NCI-H524 treated with DMSO at 0.1 percent for 48 hours (cell line): ENCODE measurements at places on chromosomes 2 and 18.

GRCh38 chr18:54679318-54680149 is 88.5 kb downstream of the DYNAP start:
- DNase-seq, result no peak

DNA sequence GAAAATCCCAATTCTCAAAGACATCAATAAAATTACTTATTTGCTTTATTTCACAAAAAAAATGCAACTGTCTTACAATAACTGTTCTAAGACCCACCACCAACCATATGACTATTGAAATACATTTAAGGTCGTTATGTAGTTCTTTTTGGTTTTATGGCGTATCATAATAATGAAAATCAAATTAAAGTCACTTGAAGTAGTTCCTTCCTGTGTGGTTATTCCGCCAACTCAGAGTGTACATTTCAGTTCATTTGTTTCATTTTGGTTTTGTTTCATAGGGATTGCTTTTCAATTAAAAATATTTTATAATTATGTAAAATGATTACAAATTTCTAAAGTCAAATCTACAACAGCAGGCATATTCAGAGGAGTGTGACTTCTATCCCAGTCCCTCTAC is 45.9 kb upstream of the AAK1 start:
- no peak for DNase-seq

DNA sequence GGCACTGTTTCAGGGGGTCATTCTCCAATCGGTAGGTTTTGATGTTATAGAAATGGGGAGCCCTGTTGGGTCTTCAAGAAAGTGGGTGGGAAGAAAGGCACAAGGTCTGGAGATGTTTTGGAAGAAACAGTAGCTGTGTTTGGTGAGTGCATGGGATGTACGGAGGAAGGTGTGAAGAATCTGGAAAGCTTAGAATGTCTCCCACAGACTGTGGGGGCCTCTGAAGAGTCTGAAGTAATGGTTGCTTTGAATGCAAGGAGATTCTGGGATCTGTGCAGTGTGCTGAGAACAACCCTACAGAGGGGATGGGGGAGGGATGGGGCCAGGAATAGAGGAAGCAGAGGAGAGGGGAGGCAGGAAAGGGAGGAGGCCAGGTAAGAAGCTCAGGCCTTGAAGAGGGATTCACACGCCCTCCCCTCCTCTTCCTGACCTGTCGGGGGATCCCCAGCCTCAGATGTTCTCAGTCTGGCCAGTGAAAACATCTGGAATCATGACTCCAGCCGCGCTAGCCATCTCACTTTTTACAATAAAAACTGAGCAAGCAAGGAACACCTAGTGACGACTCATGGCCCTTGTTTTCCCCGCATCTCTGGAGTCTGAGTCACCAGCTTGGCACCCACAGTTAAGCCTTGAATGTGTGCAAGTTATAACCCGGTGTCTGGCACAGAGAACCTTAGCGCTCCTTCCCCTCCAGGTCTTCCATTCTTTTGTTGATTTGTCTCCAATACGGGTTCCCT is 74.2 kb downstream of the SH3BP4 start:
- no peak for DNase-seq

DNA sequence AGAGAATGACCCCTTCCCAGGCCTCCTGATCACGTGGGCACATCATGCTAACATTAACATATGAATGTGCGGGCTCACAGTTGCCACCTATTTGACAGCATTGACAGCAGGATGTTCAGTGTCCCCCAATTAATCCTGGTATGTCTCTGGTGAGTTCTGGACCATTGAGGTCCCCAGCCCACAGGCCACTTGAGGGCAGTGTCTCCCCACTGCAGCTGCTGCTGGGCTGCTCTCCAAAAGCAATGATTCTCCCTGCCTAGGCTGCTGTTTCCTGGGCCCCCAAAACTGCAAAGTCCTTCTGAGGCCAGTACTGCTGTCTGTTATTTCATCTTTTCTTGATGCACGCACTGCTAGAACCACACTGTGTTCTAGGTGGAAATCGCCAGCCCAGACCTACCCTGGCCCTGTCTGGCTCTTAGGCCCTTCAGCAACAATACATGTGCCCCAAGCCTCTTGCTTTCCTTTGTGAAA is 52.7 kb upstream of the MAPK4 start:
- no peak for DNase-seq
